ENCODE measurements at places on chromosomes 4 and X. TPM values are rescaled to one million over a fixed set of nuclear protein-coding genes. Genes with fewer than 3 reads are reported as not detected.

The ADRA2C gene
- polyA plus RNA-seq: 9.7 TPM

The NALF2 gene
- 1.2 TPM for polyA plus RNA-seq

The CENPVL1 gene
- not detected for polyA plus RNA-seq

The GLUD2 gene
- 3.7 TPM for polyA plus RNA-seq

The SMARCA5 gene
- 16.0 TPM for polyA plus RNA-seq

The FRMD7 gene
- polyA plus RNA-seq: not detected

All from adipose tissue (tissue), 3 donors.